Glomerular endothelial cell (primary cell): ENCODE measurements at places on chromosomes 13 and 19.
A peak's percentile ranks its signal among the peaks of the same experiment; 100 is the strongest.

GRCh38 chr19:32914879-32915660, 45.5 kb upstream of the SLC7A9 start:
- no peak for DNase-seq

DNA sequence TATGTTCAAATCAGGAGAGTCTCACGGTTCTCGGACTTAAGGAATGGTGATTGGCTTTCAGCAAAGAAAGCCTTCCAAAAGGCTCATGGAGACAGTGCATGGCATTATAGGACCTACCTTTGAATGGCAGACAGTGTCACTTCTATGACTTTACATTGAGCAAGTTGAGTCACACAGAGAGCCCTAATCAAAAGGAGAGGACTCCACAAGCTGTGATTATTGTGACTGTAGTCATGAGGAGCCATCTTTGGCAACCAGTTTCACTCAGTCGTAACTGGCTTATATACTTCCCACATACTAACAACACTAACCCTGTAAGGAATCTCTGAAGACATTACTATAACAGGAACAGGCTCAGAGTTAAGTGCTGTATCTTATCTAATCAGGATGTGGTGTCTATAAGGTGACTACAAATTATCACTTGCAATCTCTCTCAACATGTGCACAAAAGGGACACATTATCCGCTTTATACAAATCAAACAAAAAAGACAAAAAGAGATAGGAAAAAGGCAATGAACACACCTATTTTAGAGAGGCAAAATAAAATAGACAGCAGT, 6.1 kb downstream of the LGALS14 start:
- DNase-seq = no peak

- DNase-seq = no peak
Observed at GRCh38 chr19:15368051-15368632, 11.4 kb downstream of the AKAP8 start.

- DNase-seq = no peak
Observed at GRCh38 chr19:45568732-45569131, 15.9 kb downstream of the OPA3 start.

- no peak for DNase-seq
Observed at GRCh38 chr19:13959962-13960862, 7.9 kb downstream of the DCAF15 start.

GRCh38 chr19:6220385-6221191, 59.2 kb downstream of the MLLT1 start:
- DNase-seq = no peak

- DNase-seq = no peak
Observed at GRCh38 chr19:4064496-4065260, 2.0 kb downstream of the ZBTB7A start.

DNA sequence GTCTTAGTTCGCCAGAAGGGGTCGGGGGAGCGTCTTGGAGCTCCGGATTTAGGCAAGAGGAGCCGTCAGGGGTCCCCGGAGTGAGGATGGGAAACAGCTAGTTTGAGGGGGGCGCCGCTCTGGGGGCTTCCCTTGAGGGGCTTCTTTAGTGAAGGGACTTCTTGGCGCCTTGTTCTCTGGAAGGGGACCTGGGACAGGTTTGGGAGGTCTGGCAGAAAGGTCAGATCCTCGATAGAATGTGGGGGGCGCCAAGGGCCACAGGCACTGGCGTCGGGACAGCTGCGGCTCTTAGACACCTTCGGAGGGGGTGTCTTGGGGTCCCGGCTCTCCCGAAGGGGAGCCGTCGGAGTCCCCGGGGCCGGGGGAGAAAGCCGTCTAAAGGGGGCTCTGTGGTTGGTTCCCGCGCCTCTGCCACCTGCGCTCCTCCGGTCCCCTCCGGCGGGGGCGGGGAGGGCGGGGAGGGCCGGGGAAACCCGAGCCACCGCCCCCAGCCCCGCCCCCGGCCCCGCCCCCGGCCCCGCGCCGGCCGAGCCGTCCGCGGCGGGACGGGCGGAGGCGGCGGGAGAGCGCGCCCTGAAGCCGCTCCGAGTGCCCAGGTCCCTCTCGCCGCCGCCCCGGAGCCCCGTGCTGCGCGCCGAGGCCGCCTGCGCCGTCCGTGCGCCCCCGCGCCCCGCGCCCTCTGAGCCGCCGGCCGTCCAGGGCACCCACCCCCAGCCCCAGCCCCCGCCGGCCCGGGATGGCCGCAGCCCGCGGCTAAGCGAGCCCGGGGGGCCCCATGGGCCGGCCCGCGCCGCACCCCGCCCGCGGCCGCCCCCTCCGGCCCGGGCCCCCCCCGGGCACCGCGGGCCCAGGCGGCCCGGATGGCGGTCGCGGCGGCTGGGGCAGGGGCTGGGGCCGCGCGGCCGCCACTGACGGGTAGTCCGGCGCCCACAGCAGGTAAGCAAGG, at the start of gene NRTN:
Gene NRTN (plus strand): TSS at position 552 of the 946 bp plus-strand sequence. CDS start 19,099 bp downstream, outside the sequence.
- DNase-seq = no peak

DNA sequence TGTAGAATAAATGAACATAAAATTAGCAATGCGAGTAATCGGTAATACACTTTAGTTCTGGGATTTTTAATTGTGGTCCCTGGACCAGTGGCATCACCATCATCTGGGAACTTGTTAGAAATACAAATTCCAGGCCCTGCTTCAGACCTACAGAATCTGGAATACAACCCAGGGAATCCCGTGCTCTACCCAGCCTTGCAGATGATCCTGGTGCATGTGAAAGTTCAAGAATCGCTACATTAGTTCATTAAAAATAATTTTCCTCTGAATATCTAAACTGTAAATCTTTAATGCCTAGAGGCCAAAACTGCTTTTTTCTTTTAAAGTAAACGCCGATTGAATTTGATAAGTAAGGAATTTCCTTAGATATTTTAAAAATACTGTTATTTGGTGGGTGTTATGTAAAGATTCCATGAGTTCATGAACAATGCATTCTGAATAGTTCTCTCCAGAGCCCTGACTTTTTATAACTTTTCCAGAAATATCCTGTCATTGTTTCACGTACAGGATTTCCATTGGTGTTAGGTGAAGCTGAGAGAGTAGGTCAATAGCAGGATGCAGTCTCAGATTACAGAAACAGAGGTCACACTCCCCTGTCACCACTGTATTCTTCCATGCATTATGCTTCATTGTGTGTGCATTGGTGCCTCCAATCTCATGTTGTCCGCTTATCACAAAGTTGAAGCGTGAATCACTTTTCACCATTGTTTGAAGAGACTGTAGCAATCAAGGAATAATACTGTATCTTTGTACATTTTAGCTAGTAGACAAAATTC, 596.5 kb upstream of the KLF12 start:
- peak; percentile 86 for DNase-seq

GRCh38 chr13:98220271-98220791, 43.3 kb upstream of the RNF113B start:
- DNase-seq = no peak

DNA sequence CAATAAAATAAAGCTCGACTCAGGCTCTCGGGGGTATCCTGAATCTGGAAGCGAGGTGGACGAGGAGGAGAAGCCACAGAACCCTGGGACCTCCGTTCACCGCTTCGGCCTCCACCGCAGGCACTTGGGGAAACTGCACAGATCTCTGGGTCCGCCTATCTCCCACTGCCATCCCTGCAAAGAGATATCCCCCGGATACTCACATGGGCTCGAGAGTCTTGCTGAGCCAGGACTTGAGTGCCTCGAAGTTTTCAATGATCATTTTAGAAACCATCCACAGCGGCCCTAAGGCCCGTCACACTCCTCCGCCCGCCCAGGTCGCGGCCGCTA, 589 bp downstream of the RBM26 start:
- no peak for DNase-seq

DNA sequence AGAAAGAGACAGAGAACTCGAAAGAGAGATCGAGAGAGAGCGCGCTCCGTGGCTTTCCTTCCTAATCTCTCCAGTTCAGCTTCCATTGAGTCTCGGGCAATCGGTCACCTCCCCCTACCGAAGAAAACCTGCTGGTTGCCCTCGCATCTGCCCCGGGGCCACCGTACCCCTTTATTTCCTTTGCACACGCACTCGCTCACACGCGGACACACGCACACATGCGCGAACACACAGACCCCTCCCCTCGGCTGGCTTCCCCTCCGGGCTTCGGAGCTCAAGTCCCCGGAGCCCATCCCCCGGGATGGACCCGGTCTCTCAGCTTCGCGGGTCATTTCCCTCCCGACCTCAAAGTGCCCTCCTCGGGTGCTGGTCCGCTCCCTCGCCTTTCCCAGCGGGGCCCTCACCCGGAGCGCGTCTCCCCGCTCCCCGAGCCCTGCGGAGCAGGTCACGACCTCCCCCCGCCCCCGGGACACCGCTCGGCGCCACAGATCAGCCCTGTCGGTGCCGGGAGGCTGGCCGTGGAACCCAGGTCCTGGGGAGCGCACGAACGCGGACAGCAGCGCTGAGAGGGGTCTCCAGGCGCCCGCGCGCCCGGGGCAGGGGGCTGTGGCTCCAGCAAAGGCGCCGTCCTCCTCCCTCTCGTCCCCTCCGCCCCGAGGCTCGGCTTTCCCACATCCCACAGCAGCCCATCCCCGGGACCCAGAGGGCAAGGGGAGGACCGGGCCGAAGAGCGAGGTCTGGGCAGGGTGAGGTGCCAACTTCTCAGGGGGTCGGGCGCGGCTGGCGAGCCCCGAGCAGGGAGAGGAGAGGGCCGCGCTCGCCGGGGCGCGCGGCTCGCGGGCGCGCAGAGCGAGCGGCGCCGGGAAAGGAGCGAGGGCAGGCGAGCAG, 1.8 kb downstream of the DACH1 start:
- no peak for DNase-seq
